ENCODE measurements at places on chromosomes 4 and X.
A peak's percentile ranks its signal among the peaks of the same experiment; 100 is the strongest.

DNA sequence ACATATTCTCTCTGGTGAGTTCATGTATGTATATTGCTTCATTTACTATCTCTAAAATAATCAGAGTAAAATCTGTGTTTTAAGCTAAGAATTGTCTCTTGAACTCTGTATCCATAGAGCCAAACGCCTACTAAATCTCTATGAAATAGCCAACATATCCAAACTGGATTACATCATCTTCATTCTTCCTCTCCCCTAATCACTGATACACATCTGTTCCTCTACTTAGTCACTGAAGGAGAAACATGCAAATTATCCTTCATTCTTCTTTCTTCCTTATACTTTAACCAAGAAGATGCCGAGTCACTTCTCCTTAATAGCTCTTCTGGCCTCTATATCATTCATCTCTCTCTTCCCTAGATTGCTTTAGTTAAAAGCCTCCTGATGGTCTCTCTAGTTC lies 630.4 kb upstream of the FTHL17 start:
- no peak for DNase-seq

DNA sequence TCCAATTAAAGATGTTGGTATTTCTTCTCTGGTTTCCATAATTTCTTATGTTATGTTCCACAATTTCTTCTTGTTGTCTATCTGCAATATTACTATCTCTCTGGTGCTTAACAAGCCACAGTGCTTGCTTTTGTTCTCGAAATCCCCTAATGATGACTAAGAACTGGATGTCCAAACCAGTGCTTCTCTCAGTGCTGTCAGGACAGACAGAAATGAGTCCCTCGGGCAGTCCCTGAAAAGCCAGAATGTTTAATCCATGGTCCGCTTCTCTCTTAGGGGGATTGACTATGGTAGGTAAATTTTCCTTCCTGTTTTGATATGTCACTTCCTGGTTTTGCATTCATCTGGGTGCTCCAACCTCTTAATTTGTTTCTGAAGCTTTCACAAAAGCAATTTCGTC lies 321.6 kb upstream of the PCDH10 start:
- no peak for DNase-seq

DNA sequence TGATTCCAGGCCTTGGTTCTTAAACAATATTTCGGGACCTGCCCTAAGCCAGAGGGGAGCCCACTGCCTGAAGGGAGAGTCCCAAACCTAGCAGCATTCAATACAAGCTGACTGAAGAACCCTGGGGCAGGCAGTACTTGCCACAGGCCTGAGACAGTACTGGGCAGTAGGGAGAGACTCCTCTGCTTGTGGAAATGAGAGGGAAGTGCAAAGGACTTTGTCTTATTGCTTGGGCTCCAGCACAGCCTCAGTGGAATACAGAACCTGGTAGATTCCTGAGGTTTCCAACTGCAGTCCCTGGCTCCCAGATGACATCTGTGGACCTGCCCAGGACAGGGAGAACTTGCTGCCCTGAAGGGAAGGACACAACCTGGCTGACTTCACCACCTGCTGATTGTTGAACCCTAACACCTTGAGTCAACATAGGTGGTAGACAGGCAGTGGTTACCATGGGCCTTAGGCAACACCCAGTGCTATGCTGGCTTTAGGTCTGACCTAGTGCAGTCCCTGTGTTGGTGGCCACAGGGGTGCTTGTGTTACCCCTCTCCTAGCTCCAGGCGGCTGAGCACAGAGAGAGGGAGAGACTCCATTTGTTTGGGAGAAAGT lies 20.3 kb upstream of the ABCG2 start:
- DNase-seq: no peak

GRCh38 chr4:37568489-37568888 lies 117.7 kb downstream of the RELL1 start:
- DNase-seq: no peak

DNA sequence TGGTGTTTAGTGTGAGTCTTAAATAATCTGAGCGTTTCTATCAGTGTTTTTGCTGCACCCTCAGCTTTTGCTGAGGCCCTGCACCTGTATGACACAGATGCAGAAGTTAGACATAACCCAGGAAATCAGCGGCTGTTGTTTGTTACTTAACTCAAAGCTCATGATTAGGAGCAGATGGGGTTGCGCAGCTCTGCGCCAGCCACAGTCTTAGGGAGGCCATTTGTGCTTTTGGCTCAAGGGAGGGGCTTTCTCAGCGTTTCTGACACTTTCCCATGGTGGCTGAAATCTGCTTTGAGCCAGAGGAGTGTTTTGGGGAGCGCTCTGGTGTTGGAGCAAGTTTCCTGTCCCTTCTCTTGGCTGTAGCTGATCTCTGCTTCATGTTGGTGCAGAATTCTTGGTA lies 433.8 kb downstream of the NAF1 start:
- no peak for DNase-seq

DNA sequence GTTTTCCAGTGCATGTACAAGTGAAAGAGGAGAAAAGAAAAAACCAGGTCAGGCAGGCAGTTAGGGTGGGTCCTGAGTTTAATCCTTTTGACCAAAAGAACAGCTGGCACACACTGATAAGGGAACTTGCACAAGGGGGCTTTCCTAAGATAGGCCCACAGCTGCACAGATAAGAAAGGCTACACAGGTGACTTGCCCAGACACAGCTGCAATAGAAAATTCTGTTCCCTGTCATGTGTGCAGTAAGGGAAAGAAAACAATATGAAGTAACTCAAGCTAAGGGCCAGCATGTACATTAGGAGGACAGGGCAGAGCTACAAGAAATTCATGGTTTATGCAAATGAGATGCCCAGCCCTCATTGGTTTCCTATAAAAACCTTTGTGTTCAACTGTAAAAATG lies 32.9 kb downstream of the LUZP4 start:
- DNase-seq: no peak

DNA sequence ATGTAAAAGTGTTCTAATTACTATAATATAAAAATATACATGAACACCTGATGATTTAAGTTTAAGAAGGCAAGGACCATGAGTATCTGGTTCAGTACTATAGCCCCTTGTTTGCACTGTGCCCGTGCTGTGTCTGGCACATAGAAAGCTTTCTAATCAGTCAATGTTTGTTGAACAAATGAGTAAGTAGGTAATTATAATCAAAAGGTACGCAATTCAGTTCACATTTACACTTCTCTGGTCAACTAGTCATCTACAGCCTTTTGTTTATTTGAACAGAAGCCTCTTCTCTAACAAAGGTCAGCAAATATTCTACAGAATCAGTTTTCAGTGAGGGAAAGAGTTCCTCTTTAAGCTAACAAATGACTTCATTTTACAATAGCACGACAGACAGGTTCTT lies 523.3 kb downstream of the SMARCA1 start:
- no peak for DNase-seq

DNA sequence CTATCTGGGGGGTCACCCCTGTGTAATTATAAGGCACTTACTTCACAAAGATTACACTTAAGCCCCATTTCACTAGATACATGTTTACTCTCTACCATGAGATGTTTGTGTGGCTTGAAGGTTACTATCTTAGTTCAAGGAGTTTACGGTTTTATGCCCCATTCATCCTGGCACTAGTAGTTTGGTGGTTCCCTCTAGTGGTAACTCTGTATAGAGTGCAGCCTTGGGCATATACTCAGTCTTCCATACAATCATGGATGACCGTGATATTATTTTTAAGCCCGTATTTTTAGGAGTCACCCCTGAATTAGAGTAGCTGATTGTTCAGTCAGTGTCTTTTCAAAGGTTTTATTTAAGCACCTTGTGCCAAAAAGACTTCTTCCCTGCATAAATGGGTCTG lies 109.9 kb upstream of the FAM47C start:
- peak; percentile 10 for DNase-seq

DNA sequence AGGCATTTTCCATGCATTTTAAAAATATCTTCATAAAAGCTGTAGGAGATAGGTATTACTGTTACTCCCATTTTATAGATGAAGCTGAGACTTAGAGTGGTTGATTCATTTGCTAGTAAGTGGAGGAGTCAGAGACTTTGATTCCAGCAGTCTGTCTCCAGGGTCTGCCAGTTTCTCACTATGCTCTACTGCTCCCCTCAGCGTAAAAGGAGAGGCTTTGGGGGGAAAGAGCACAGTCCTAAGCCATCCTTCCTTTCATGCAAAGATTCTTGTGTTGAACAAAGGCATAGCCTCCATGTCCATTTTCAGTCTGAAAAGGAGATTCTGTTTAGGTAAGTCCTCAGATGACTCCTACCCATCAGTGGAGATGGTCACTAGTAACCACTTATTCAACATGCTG lies 117.7 kb upstream of the TMEM150C start:
- no peak for DNase-seq

DNA sequence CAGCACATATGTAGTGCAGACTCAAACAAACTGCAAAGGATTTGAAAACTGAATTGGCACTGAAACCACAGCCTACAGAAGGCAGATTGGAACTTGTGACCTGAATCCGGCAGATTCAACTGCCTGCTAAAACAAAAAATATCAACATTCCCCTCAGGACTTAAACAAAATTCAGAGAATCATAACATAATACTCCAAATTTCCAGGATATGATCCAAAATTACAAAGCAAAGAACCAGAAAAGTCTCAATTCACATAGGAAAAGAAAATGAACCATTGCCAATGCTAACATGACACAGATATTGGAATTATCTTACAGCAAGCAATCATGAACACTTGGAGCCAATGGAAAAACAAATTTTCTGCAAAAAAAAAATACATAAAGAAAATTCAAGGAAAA lies 250.4 kb downstream of the PRDM5 start:
- no peak for DNase-seq

DNA sequence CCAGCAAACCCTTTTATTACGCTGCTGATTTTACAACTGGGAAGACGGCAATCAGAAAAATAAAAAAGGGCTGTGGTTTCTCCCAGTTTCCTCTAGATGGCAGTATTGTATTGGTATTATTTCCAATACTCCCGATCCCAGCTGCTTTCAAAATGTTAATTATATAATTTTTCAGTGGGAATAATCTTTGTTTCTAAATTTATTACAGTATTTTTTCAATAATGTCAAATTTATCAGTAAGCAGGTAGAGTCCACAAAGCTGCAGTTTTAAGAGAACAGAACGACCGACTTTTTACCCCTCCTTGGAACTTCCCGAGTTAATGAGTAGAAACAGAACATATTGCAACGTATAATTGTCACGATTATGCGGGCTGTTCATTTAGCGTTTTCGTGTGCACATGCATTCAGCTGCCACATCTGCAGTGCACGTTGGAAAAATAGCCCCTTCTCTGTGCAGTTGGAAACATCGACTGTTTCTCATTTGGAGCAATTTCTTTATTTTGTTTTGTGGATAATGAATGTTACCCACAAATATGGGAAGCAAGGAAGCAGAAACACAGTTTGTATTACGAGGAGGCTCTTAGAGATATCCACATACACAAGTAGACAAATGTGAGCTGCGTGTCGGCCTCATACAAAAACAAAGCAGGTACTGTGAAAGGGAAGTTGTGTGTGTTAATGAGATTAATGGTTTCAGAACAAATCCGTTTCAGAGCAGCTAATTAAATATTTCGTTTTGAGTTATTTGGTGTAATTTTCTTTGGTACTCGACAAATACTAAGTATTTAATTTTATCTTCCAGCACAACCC lies 188.0 kb downstream of the STIM2 start:
- peak; percentile 53 for DNase-seq

All from A549 (cell line).